ENCODE measurements at places on chromosomes 12 and 14.

GRCh38 chr14:101276309-101277091 is 284.8 kb upstream of the DIO3 start:
- DNase-seq: no peak

GRCh38 chr12:80810874-80811273 is 94.2 kb downstream of the MYF5 start:
- DNase-seq: no peak

GRCh38 chr14:34766606-34767005 is 52.2 kb upstream of the CFL2 start:
- no peak for DNase-seq

DNA sequence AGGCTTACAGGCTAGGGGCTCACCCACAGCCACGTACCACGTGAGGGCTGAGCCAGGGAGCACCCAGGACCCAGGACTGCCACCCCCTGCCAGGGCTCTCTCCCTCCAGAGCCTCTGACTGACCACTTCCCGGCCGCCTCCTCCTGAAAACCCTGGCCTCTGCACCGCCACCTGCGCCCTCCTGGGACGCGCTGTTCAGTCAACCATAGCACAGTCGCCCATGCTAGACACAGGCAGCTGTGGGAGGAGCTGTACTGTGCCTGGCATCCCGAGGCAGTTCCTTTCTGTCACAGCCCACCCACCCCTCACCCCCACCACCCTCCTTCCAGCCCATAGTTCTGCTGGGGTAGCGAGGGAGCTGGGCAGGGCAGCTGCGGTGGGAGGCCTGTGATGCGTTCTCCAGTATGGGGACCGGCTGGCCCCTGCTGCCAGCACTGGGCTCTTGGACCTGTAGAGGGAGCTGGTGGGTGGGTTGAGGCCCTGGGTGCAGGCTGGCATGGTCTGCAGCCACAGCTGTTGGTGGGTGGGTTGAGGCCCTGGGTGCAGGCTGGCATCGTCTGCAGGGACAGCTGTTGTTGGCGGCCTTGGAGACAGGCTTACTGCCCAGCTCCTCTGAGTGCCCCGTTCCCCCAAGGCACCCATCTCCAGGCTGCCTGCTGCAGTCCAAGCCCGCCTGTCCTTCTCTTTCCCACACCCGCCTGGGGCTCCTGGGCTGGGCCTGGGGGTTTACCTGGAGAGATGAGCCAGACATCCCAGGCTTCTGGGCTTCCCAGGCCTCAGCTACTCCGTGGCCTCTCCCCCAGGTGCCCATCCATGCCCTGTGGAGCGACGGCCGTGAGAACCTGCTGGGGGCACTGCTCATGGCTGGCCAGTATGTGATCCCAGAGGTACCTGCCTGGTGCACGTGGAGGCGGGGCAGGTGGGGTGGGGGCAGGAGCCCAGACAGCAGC is 11.5 kb downstream of the ASPG start:
- no peak for DNase-seq

DNA sequence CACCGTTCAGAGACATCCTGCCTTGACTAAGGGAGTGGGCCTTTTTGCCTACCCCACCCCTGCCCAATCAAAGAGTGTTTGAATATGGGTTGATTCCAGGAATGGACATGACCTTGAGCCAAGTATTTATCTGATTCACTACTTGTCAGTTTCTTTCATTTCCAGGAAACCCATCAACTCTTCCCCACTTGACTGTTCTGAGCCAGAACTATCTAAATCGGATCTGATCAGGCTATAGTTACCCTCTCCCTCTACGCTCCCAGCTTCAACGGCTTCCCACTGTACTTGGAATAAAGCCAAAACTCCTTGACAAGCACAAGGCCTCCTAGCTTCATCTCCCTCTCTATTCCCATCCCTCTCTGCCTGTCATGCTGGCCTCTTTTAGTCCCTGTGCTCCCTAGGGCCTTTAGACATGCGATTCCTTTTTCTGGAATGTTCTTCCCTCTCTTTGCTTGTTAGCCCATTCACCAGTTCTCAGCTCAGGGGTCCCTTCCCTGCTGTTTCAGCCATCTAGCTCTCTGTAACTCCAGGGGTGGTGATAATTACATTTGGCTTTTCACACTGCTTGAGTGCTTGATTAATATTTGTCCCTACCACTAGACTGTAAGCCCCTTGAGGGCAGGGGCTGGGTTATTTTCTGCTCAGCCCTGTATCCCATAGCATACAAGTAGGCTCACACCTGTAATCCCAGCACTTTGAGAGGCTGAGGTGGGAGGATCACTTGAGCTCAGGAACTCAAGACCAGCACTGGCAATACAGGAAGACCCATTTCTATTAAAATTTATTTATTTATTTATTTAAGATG is 5.5 kb upstream of the ITPK1 start:
- DNase-seq: no peak

GRCh38 chr14:51950007-51950406 is 39.3 kb upstream of the RTRAF start:
- no peak for DNase-seq

DNA sequence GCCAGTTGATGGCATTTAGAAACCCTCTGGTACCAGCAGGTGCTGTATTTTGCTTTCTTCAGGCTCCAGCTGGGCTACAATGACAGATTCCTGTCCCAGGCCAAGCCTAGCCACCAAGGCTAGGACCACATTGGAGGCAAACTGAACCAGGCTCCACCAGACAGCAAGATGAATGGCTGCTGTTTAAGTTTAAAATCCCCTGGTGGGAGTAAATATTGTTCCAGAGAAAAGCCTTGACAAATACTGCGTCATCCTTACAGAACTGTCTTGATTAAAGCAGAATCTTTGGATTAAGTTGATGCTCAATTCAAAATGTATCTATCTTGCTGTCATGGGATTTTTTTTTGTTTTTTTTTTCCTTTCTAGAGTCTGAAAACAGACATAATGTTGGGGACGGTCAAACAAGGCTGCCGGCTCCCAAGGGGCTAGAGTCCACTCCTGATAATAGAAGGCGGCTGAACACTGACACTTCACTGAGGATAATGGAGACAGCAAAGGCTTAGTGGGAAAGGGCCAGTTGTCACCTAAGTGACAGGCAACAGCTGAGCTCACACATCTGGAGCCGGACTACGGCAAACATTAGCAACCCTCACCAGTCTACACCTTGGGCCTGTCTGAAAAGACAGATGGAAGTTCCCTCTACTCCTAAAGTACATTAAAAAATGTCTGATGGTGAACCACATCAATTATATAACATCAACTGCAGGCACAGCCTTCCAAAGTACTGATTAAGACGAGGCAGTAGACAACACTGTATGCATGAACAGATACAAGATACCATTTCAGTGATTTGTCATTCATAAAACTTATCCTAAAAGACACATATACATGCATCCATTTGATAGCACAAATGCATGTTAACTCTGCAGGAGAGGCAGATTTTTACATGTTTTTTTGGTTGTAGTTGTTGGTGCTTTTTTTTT is 1.7 kb downstream of the PRICKLE1 start:
- DNase-seq: no peak
